ENCODE measurements at places on chromosomes 2 and 18.

DNA sequence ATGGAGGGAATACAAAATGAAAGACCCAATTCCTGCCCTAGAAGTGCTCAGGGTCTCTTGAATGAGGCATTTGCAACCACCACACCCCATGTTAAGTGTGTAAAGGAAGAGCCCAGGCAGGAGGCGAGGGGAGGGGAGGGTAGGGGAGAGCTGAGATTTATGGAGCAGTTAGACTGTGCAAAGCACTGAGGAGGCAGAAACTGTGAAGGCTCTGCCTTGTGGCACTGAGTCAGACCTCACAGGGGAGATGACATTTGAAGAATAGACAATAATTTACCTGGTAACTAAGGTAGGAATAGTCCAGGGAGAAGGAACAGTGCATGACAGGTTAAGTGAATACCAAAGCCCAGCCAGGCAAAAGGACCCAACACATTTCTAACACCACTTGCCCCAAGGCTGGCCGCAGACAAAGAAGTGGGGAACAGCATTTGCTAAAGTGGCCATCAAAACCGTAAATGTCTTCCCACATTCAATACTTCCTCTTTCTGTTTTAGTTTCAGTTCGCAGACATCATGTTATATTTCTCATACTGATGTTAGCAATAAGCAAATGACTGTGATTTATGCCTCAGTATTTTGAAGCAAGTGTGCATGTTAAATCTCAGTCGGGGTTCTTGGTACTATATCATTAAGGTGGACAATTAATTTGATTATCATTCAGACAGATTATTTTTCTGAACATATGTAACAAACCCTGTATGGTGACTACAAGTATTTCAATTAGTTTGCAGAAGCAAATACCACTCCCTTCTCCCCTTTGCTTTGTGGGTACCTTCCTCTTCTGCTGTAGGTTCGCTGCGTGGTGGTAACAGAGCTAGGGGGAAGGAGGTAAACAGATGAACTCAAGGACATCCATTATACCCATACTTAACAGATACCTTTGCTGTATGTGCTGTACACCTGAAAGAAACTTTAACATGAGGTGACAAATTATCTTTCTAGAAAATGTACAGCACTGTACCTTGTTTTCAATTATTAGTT is 27.5 kb downstream of the CDH20 start:
- no peak for DNase-seq

GRCh38 chr18:35049111-35050027 is 8.2 kb downstream of the MAPRE2 start:
- no peak for DNase-seq

DNA sequence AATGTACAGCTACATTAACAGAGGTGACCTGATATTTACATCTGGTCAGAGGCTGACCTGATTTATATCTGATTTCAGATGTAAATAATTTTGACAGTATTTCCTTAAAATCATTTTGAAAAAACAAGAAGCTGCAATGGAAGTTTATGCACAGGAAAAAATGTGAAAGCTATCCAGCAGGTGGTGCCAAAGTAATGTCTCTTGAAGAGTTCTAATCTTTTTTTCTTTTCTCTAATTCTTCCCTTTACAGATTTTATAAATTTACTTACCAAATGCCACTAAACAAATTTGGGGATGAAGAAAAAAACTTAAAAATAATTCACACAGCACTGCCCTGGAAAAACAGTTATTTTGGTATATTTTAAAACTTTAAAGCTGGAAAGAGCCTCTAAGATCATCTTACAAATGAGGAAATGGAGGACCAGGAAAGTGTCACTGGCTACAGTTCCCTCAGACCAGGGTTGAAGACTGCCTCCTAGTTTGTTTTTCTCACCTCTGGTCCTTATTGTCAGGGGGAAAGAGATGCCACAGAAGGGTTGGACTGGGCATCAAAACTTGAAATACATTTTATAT is 16.4 kb upstream of the FBLN7 start:
- DNase-seq = peak; percentile 31

DNA sequence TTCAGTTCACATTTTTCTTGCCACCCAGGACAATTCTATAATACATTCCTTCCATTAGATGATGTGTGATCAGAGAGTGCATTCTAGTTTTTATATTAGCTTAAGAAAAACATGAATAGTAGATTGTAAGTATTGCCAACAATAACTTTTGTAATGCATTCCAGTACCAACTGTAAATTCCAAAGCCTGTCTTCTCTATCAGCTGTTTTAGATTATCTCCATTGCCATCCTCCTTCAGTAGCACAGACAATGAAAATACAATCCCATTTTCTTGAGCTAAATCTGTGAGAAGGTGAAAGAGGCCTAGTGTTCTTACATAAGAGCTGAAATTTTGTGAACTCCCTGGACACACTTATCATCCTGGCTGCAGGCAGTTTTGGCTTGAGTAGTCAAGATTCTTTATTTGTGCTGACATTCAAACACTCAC is 103.9 kb downstream of the CCBE1 start:
- no peak for DNase-seq

GRCh38 chr2:65931056-65931455 is 498.7 kb upstream of the SPRED2 start:
- DNase-seq = no peak
